ENCODE measurements at places on chromosomes 1 and 21.

- DNase-seq: no peak
Observed at GRCh38 chr1:230307213-230307612, 118.9 kb downstream of the PGBD5 start.

GRCh38 chr1:37914719-37915475 lies 32.0 kb downstream of the INPP5B start:
- no peak for DNase-seq

GRCh38 chr1:43747736-43748135 lies 40.4 kb downstream of the ST3GAL3 start:
- no peak for DNase-seq

GRCh38 chr1:235024711-235025421 lies 103.8 kb downstream of the TOMM20 start:
- no peak for DNase-seq

- no peak for DNase-seq
Observed at GRCh38 chr21:34989337-34990151, 59.6 kb downstream of the RUNX1 start.

- no peak for DNase-seq
Observed at GRCh38 chr1:16927711-16928485, 6.2 kb downstream of the CROCC start.

- no peak for DNase-seq
Observed at GRCh38 chr1:74161497-74161896, 36.5 kb downstream of the LRRIQ3 start.

DNA sequence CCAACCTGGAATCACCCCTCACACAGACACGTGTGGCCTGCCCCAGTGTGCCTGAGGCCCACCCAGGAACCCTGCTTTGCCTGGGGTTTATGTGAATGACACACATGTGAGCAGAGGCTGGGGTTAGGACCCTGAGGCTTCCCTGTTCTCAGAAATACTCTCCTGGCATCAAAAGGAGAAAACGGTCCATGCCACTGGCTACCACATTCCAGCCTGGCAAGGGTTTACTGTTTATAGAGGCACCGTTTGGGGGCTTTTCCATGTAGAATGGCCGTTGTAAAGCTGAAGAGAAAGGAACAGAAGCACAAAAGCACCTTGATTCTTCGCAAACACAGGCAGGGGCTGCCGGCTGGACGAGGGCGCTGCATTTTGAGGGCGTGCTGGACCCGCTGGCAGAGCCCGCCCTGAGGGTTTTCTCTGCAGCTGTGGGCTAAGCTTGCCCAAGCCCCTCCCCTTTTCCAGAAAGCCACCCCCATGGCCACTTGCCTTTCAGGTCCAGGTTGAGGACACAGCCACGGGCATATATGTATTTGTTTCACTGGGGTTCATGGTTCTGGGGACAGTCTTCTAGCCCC lies 13.0 kb downstream of the TFF3 start:
- DNase-seq: no peak

DNA sequence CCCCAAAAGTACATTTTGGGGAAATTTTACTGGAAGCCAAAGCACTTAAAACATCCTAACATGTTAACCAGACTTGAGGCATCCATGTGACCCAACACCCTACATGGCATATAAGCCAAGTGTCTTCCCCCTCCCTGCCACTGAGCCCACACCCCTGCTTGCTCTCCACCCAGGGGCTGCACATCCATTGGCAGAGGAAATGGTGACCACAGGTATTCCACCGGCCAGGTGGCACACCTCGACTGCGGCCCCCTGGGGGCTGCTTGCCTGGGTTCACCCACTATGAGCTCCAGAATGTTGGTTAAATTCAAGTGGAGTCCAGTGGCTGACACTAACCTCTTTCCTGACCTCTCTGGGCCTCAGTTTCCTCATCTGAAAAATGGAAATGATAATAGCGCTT lies 64.4 kb upstream of the FAM20B start:
- no peak for DNase-seq

GRCh38 chr1:36093929-36094328 lies 5.2 kb downstream of the ADPRS start:
- no peak for DNase-seq

GRCh38 chr1:203057911-203058675 lies 27.7 kb downstream of the MYOG start:
- DNase-seq: no peak

GRCh38 chr21:19547951-19548840 lies 1144.6 kb upstream of the TMPRSS15 start:
- no peak for DNase-seq

GRCh38 chr1:236354330-236355147 lies 39.5 kb upstream of the EDARADD start:
- no peak for DNase-seq

DNA sequence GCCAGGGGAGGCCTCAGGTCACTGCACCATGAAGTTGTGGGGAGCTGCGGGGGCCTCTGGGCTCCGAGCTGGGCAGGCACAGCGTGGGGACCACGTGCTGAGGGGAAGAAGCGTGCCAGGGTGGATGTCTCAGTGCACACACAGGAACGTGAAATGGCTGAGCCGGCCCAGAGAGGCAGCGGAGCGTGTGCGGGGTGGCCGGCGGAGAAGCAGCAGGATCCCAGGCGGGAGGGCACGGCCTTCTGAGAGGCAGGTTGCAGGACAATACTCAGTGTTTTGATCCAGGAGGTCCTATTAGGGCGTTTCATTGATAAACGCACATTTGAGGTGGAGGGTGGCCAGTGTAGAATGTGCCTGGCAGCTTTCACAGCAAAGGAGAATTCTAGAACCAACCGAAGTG lies 12.9 kb downstream of the TNFRSF14 start:
- DNase-seq: no peak

DNA sequence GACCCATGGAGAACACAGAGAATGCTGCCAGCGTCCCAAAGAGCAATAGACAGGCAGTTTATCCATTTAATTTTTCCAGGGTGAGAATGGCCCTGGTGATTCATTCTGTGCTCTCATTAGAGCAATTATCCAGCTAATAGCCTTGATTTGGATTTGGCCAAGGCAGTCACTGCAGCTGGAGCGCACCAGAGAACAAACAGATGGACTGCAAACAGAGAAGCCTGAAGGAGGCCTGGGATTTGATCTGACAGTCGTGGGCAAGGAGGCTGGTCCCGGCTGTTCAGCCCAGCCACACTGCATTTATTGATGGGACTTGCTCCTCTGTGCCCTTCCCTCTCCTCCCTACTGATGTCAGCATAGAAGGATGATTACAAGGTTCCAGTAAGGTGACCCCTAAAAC lies 353.9 kb upstream of the C1orf174 start:
- DNase-seq: no peak
